NB4 (cell line): ENCODE measurements at places on chromosomes 2 and 18.

DNA sequence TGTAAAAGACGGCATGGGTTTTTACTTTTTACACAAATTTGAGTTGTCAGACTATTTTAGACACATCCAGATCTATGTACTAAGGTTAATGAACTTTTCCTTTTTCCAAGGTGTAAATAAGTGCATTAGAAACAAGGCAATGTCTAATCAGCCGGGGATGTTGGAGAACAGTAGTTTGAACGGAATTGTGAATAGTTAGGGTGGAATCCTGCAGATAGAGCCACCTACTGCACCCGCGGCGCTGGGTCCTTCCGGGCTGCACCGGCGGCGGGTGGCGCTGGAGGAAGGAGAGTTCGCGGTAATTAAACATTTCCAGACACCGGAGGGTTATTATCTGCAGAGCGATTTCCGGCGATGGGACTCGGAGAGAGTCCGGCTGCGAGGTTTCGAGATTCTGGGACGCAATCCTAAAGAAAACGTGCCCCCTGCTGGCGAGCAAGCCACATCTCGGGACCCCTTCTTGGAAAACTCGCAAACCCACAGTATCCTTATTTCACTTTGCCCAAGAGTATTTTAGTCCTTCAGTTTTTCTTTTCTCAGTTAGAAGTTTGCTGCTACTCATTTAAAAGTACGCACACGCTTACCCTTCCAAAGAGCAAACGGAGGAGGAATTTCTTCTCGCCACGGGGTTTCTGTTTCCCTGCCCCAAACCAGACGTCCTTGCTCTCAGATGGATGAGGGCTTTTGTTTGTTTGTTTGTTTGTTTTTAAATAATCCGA lies 4.5 kb upstream of the OSR1 start:
- DNase-seq, result peak; percentile 76

GRCh38 chr18:24875777-24876176 lies 415.3 kb downstream of the HRH4 start:
- DNase-seq, result no peak

DNA sequence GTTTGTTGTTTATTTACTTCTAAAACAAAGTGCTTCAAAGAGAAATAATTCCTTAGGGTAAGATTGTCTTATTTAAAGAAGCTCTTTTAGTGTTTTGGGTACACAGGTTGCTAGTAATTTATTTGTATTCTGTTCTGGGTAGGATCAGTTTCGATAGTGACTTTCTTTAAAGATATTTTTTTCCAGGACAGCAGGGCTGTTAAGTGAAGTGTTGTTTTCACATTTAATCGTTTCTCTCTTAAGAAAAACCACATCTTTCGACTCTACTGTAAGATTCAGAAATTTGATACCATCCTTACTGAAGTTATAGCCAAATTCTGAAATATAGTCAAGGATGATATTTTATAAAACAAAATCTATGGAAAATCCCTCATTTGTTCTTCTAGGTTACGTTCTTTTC lies 17.8 kb downstream of the TNFRSF11A start:
- DNase-seq, result no peak

DNA sequence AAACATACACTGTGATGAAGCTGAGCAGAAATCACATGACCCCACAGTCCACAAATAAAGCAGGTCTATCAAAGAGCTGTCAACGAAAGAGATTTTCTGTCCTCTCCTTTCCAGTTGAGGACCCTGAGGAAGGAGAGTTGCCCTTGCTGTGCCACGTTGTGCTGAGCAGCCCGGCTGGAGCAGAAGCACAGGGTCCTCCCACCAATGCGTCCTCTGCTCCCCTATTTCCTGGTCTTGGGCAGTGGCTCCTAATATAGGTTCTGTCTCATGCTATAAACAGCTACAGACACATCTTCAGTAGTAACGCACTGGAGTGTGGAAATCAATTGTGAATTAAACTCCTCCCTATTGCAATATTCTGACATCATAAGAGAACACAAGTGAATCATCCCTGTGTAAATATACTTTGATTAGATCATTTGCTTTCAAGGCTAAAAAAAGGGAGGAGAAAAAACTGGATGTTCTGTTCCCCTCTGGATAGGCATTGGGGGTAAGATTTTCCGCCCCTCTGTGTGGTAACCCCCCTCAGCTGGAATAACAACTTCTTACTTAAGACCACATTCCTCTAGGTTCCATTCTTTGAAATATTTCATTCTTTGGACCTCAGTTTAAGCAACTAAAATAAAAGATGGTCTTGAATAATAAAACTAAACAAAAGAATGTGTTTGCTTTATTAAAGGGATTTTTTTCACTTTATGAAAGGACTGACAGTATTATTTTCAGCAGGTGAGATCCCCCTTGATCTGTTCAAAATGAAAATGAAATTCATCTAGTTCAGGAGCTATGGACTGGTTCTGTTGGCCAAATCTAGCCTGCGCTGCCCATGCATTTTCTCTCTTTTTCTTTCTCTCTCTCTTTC lies 8.3 kb upstream of the RHOB start:
- DNase-seq, result peak; percentile 87

GRCh38 chr2:200466425-200467418 lies 43.1 kb downstream of the KCTD18 start:
- no peak for DNase-seq

GRCh38 chr2:215369181-215369760 lies 57.4 kb downstream of the ATIC start:
- no peak for DNase-seq

DNA sequence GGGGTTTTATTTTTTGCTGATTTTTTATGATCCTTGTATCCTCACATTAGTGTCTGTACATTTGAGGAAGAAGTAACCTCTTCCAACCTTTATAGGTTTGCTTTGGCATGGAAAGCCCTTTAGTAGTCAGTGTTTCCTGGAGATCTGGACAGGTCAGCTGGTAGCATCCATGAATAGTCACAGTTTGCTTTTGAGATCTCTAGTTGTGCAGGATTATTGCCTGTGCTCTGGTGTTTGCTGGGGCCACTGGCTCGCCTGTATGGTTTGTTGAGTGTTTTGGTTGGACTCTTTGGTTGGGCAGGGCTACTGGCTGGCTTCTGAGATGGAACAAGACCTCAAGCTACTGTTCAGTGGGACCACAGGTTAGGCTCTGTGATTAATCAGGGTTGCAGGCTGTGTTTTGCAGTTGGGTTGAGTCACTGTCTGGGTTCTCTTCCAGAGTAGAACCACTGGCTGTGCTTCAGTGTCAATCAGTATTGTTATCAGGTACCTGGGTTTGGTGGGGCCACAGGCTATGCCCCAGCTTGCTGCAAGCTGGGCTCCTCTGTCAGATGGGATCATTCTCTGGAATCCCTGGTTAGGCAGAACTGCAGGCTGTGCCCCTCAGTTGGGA lies 20.0 kb downstream of the SP140L start:
- DNase-seq, result no peak

DNA sequence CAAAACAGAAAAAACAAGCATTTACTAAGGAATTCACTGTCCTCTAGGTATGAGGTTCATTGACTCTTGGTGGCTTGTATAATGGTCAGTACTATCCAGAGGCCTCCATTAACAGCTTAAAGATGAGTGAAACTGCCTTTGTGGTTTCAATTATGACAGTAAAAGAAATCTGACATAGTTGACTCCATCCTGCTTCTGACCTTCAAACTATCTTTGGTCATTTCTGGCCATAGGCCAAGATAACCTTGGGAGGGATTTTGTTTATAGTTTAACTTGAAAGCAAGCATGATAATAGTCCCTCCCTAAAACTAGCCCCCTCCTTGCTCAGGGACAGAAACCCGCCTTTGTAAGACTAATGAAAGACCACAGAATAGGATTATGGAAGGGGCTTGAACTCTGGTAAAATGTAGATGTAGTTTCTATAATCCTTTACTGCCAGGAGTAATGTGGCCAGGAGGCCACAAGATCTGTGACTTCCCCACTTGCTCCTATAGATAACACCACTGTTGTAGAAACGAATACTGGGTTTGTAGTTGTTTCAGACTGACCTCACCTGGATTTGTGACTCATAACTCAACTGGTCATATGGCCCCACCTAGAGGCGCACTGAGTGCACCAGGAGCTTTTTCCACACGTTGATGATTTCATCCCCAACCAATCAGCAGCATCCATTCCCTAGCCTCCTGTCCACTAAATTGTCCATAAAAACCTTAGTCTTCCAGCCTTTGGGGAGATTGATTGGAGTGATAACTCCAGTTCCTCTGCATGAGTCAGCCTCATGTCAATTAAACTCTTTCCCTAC lies 8.6 kb upstream of the PLEKHM3 start:
- peak; percentile 55 for DNase-seq

- no peak for DNase-seq
Observed at GRCh38 chr18:5891184-5891853, 4.0 kb downstream of the TMEM200C start.

DNA sequence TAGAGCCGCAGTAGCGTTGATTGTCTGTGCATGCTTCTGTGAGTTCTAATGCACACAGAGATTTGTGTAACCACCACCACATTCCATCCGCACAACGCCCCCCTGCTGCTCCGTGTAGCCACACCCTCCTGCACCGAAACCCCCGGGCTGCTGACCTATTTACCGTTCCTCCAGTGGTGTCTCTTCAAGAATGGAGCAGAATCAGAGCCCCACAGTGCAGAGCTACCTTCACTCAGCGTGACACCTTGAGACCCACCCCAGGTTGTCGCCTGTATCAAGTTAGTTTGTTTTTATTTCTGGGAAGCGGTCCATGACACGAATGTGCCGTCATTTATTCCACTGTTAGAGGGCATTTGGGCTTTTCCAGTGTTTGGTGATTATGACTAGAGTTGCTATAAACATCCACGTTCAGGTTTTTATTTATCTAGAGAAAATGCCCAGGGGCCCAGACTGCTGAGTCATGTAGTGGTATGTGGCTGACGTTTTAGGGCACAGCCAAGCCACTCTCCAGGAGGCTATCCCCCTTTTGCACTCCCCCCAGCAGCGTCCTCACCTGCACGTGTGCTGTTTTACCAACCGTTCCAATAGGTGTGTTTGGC lies 266.8 kb downstream of the NDUFA10 start:
- no peak for DNase-seq

- DNase-seq, result peak; percentile 3
Observed at GRCh38 chr18:61827591-61827990, 65.2 kb downstream of the RNF152 start.

GRCh38 chr2:145777297-145777696 lies 1257.4 kb upstream of the ZEB2 start:
- DNase-seq, result no peak

- peak; percentile 40 for DNase-seq
Observed at GRCh38 chr18:11034884-11035283, 114.5 kb downstream of the PIEZO2 start.

GRCh38 chr18:27855486-27855885 lies 321.4 kb downstream of the CDH2 start:
- no peak for DNase-seq

- peak; percentile 11 for DNase-seq
Observed at GRCh38 chr2:84427235-84428138, 31.6 kb downstream of the SUCLG1 start.

DNA sequence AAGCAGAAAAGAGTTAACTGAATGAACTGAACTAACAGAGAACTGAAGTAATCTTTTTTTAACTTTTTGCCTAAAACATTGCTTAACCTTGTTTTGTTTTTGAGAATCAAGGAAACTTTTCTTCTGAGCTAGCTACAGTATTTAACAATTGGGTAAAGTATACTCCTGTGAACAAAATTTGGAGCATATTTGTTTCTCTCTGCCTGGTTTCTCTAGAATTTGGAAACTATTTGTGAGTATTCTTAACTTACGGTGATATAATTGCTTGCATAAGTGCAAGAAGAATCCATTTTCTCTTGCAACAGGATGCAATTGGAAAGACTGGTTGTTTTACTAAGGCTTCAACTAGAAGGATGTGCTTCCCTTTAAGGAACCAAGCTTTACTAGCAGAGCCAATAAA lies 65.9 kb upstream of the FAM98A start:
- DNase-seq, result peak; percentile 30

DNA sequence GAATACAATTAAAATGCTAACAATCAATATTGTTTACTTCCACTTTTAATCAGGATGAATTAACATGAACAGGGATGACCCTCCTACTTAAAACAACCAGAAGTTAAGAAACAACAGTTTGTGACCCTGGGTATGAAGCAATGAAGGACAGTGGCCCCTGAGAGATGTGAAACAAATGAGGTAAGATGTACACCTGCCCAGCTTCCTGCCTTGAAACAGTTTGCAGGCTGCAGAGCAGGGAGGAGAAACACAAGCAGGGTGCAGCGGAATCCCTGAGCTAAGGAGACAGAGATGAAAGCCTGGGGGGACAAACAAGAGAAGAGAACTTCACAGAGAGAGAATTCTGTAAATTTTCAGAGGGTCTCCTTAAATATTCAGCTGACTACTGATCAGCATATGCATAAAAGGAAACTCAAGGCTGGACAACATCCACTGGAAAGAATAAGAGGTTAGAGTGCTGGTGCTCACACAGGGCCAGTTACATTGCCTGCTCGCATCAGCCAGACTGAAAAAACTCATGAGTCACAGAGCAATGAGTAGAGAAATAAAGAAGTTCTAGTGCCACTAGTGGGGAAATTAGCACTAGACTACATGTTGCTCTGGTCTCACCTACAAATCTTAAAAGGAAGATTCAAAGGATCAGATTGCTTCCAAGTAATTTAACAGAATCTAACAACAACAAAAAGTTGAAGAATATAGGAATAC lies 106.4 kb downstream of the PID1 start:
- no peak for DNase-seq

GRCh38 chr2:215657844-215658243 lies 222.0 kb upstream of the FN1 start:
- no peak for DNase-seq

DNA sequence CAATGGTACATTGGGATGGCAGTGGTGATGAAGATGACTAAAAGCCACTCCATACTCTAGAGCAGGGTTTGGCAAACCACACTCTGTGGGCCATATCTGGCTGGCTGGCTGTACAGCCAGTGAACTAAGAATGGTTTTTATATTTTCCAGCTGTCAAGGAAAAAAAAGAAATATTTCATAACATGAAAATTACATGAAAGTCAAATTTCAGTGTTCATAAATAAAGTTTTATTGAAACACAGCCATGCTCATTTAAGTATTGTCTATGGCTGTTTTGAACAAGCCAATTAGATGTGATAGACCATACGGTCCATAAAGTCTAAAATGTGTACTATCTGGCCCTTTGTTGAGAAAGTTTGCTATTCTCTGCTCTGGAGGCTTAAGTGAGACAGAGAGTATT lies 1.5 kb downstream of the TTC21B start:
- DNase-seq, result no peak

DNA sequence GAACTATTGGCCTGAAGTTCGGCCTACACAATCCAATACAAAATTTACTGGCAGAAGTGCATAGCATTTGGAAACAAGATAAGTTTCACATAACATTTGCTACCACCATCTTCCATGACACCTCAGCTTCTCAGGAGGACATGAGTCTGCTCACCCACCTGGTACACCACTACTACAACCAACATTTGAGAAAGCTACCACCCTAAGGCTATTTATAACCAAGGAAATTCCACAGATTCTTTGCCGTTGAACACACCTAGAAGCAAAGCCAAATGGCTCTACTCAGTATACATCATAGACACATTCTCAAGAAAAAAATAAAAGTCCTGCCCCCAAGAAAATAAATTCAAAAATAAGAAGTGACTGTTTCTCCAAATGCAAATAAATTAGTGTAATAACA lies 145.3 kb downstream of the SPAG16 start:
- DNase-seq, result no peak
